ENCODE measurements at places on chromosomes 5 and 9. TPM values are rescaled to one million over a fixed set of nuclear protein-coding genes. Genes with fewer than 3 reads are reported as not detected.

Gene BHMT
- total RNA-seq = 11.6 TPM

Gene SLC45A2
- not detected for total RNA-seq

Gene SOX30
- total RNA-seq = not detected

Gene PITX1
- total RNA-seq = 50.1 TPM

Gene HAVCR2
- 8.7 TPM for total RNA-seq

Gene SLC1A3
- total RNA-seq = 18.1 TPM

Gene SPAAR
- total RNA-seq = not detected

Gene TMEM215
- 0.21 TPM for total RNA-seq

GRCh38 chr9:111632695-111633388 is 1.7 kb downstream of the DNAJC25 start:
- no peak for DNase-seq

DNA sequence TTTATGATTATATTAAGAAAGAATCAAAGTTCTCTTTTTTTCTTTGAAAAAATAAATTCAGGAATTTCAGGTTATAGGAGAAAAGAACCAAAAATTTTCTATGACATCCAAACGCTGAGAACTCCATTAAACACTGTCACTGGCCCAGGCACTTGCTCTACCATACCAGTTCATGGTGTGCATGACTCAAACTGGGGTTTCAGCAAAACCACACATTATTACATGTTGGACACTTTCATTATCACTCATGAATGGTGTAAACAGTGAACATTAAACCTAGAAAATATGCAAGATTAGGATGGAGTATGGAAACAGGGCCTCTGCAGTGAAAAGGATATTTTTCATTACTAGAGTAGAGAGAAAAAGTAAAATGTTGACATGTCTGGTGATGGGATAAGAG is 369.9 kb upstream of the FAM174A start:
- no peak for DNase-seq

- DNase-seq = no peak
These were observed 10.6 kb downstream of the MYOZ3 start for GRCh38 chr5:150671509-150672236.

DNA sequence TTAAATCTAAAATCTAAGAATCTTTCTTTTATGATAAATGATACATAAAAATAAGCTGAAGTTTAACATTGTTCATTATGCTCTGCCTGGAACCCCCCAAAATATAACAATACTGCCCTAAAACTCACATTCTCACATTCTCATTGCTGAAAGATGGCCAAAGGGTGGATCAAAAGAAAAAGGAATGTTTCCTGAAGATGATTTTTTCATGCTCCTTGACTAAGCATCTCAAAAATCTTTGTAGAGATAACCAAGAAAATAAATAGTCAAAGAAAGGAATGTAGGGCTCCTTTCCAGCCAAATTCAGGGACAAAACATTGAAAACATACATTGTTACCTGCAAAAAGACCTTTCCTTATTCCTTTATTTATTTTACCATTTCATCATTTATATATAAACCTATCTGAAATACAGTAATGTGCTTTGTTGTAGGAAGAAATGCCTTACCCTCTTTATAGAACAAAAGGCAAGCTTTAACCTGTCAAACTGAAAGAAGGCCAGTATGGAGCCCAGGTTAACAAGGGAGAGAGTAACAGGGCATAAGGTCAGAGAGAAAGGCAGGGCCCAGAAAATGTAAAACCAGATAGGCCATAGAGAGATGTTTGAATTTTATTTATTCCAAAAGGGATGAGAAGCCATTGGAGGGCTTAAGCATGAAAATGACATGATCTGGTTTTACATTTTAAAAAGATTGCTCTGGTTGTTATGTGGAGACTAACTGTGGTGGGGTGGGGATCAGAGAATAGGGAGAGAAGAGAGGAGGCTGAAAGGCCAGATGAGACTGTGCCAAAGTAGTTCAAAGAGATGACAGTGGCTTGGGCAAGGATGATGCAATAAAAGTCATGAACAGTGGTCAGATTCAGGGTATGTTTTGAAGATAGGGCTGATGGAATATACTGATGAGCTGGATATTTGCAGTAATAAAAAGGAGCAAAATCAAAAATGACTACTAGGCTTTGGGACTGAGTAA is 37.3 kb upstream of the CDK5RAP2 start:
- no peak for DNase-seq

- no peak for DNase-seq
These were observed 59.6 kb upstream of the FAM120A start for GRCh38 chr9:93391898-93392297.

DNA sequence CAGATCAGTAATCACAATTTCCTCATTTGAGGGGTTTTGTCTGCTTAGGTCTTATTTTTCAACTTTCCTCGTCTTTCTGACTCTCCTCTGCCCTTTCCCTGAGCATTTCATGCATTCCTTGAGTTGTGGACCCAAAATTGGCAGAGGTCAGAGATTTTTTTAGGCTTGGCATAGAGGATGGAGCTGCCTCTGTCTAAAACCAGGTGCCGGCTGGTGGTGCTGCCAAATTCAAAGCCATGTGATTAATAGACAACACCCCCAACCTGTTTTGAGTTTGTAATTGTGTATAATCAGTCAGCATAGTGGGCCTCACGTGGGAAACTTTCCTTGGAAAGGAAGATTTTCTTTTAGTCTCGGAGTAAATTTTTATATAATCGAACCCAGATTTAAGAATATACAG is 39.6 kb downstream of the TJP2 start:
- no peak for DNase-seq

Data from urinary bladder (tissue), 4 donors.